ENCODE measurements at places on chromosomes 13 and 19. TPM values are rescaled to one million over a fixed set of nuclear protein-coding genes. Genes with fewer than 3 reads are reported as not detected.

GRCh38 chr13:42876270-42876714 lies 94.9 kb downstream of the FAM216B start:
- no peak for DNase-seq

GRCh38 chr19:48770734-48771472 lies 15.6 kb downstream of the FGF21 start:
- DNase-seq: no peak

GRCh38 chr19:44735011-44735410 lies 13.5 kb upstream of the BCL3 start:
- DNase-seq: no peak

MAMSTR gene
- polyA plus RNA-seq: 7.5 TPM

DNA sequence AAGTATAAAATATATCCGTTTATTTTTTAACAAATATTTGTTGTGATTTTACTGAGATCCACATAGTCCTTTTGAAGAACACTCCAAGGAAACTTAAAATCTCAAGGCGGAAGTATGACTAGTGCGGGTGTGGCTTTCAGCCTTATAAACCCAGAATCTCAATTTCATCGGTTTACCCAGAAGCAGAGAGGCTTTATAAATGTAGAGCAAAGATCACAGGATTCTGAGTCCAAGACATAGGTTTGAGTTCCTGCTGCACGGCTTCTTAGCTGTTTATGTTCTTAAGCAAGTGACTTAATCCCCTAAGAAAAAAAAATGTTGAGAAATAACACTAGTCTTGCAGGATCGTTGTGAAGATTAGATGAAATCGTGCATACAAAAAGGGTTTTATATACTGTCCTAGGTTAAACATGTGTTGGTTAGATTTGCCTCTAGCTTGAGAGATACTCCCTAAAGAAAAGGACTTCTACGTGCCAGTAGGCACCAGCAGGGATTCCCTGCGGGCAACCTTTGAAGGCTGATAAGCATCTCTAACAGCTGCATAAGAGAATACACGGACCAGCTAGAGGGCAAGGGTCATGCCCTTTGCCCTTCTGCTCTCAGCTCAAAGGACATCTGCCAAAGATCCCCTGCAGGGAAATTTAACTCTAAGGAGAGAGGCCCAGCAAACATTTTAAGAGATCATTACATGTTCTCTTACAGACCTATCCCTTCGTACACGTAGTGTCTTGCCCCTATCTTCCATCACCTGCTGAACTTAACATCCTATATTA lies 130.4 kb upstream of the MIR17HG start:
- DNase-seq: no peak

DNA sequence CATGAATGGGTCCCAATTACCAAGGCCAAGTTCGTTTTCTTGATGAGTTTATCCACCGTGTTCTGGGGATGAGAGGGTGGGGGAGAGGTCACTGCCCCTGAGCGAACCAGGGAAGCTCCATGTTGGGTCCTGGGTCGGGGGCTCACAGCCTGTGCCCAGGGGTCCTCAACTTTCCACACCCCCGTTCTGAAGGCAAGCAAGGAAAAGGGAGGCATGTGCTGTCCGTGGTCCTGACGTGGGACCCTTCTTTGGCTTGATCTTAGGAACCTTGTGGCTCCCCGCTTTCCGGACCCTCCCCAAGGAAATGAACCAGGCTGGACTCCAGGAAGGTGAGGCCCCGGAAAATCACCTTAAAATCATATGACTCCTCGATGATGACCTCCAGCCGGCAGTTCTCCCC lies 18.2 kb upstream of the MEIS3 start:
- no peak for DNase-seq

- DNase-seq: no peak
Measured at GRCh38 chr19:7676376-7676775, 514 bp upstream of the MCEMP1 start.

GRCh38 chr19:56341948-56342347 lies 27.3 kb upstream of the ZSCAN5A start:
- no peak for DNase-seq

- no peak for DNase-seq
Measured at GRCh38 chr19:277131-277530, 14.1 kb downstream of the PLPP2 start.

ZNF667 gene
- polyA plus RNA-seq: 2.7 TPM

ZNF536 gene
- polyA plus RNA-seq: 3.6 TPM

PSG6 gene
- not detected for polyA plus RNA-seq

- DNase-seq: peak; percentile 90
Measured at GRCh38 chr13:53250272-53250875, 221.8 kb downstream of the OLFM4 start.

FPR3 gene
- polyA plus RNA-seq: not detected

DNA sequence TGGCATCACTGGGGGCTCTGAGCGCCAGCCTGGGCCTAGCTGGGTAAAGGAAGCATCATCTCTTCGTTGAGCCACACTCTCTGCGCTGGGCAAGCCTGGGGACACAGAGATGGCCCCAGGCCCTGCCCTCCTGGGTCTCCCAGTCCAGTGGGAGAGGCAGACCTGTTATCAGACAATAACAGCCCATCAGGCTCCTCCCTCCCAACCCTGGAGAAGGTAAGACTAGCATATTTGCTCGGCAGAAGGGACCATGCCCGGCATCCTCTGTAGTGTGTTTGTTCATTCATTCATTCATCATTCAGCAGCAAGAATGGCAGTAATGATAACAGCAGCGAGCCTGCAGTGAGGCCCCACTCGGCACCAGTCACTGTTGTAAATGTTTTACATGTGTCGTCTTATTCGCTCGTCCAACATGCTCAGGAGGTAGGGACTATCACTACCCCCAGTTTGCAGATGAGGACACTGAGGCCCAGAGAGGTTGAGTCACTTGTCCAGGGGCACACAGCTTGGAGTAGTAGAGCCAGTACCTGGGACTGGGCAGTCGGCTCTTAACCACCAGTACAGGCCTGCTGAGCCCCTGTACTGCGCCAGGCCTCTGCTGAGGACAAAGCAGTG lies 33.2 kb downstream of the PAK4 start:
- DNase-seq: no peak

KCNC3 gene
- 1.6 TPM for polyA plus RNA-seq

ZNF146 gene
- polyA plus RNA-seq: 46.4 TPM

DNA sequence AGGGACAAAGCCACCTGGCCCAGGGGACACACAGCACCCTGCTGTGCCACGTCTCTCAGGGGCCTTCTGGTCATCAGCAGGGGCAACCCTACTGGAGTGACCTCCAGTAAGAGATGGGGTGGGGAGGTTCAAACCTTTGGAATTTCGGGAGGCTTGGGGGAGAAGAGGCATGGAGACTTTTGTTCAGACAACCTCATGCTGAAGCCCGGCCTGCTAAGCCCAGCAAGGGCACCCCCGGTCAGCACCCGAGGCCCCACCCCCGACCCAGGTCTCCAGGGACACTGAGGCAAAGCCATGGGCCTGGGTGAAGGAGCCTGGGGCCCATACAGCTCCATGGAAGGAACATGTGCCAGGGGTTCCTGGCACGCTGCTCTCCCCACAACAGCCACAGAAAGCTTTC lies 23.3 kb downstream of the ZNF787 start:
- no peak for DNase-seq

DNA sequence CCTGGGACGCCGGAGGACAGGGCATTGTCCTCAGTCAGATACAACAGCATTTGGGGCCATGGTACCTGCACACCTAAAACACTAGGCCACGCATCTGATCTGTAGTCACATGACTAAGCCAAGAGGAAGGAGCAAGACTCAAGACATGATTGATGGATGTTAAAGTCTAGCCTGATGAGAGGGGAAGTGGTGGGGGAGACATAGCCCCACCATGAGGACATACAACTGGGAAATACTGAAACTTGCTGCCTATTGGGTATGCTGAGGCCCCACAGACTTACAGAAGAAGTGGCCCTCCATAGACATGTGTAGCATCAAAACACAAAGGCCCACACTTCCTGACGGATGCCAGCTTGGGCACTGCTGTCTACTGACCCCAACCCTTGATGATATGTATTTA lies 1.4 kb upstream of the ICAM4 start:
- no peak for DNase-seq

CPB2 gene
- polyA plus RNA-seq: 25.6 TPM

DNA sequence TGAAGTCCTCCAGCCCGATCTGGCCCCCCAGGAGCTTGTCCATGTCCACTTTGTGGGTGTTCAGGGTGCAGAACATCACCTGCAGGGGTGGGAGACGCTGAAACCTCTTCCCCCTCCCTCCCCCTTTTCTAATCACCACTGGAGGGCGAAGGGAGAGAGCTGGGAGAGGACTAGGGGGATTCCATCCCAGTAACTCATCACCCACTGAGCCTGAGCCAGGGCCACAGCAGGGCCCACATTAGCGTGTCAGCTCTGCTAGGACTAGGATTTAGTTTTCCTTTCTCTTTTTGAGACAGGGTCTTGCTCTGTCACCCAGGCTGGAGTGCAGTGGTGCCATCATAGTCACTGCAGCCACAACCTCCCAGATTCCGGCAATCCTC lies 5.5 kb upstream of the PTGER1 start:
- no peak for DNase-seq

GRCh38 chr13:79678100-79678499 lies 197.1 kb downstream of the NDFIP2 start:
- peak; percentile 21 for DNase-seq

- peak; percentile 30 for DNase-seq
Measured at GRCh38 chr13:27396252-27396846, 28.1 kb upstream of the GTF3A start.

DNA sequence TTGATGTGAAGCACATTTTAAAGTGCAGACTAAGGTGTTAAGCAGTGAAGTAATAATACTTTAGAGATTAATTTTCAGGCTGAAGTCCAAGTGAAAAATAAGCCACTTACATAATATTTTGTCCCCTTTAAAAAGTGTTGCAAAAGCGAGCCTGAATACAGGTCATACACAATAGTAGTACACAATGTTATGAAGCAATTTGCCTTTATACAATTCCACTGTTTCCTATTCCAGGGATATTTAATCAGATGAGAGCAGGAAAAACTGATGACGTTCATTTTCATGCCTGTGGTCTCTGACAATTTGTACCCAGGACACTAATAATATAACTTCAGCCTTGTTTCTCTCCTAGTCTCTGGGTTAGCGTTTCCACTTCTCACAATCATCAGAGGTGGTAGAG lies 916.7 kb downstream of the PCDH9 start:
- DNase-seq: no peak

DNA sequence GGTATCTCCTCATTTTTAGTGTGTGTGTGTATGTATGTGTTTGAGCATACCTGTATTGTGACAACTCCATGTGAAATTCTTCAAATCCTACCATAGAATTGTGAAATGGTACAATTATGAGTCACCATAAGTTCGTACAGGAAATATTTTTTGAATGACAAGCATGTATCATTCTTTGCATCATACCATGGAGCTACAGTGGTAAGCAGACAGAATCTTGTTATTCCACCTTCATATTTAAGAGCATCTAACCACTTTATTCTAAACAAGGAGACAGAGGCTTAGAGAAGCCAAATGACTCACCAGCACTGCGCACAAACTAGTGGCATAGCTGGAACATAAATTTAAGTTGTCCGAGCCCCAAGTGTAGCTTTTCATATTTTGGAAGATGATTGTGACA lies 4.5 kb upstream of the EPSTI1 start:
- no peak for DNase-seq

GRCh38 chr19:57002710-57003109 lies 117.1 kb upstream of the USP29 start:
- DNase-seq: no peak

ENOX1 gene
- 4.0 TPM for polyA plus RNA-seq

SIGLEC11 gene
- polyA plus RNA-seq: 3.9 TPM

DNA sequence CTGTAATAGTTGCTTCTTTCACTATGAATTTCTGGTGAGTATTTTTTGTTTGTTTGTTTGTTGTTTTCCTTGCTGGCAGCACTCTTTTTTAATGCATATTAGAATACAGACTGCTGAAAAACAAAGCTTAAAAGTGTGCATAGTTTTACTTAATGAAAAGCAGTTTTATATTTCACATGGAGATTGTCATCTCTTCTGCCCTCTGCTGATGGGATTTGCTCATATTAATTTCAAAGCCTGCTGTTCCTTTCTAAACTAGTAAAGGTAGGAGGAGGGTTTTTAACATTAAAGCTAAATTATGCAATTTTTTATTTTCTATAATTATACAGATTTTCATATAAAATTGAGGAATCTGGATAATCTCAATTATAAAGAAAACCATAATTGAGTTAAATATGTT lies 692.6 kb upstream of the SLITRK1 start:
- peak; percentile 6 for DNase-seq
